Spleen (tissue), 13 donors: ENCODE measurements at places on chromosomes 1 and 21. TPM values are rescaled to one million over a fixed set of nuclear protein-coding genes. Genes with fewer than 3 reads are reported as not detected.

- no peak for DNase-seq
Observed at GRCh38 chr1:87318056-87318650, 10.5 kb upstream of the LMO4 start.

DNA sequence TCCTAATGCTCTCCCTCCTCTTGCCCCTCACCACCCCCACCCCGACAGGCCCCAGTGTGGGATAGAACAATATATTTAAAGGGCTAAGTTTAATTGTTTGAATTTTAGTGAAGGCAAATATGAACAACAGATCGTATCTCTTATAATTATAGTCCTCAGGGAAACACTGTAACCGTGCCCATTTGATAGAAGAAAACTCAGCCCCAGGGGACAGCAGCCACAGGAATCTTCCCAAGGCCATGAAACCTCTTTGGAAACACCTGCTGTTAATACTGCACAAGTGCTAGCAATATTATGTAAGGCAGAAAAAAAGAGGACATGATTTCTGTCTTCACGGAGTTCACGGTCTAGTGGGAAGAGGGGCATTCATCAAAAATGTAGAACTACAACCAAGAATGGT, 142.2 kb downstream of the URB2 start:
- no peak for DNase-seq

The RCC2 gene
- 69.1 TPM for total RNA-seq

GRCh38 chr1:117301901-117302300, 65.3 kb upstream of the MAN1A2 start:
- no peak for DNase-seq
